ENCODE measurements at places on chromosomes 3 and 15. TPM values are rescaled to one million over a fixed set of nuclear protein-coding genes. Genes with fewer than 3 reads are reported as not detected.

- H3K27ac ChIP-seq: no peak overlapping the region
- H3K4me3 ChIP-seq: no peak overlapping the region
- no peaks in the 10 kb centered on the region for H3K27me3 ChIP-seq
- H3K36me3 ChIP-seq: peaks cover 16% of the 10 kb centered on the region
- H3K4me1 ChIP-seq: peaks cover 14% of the 10 kb centered on the region
These were observed 2.9 kb downstream of the CCNL1 start for GRCh38 chr3:157156837-157157635.

DNA sequence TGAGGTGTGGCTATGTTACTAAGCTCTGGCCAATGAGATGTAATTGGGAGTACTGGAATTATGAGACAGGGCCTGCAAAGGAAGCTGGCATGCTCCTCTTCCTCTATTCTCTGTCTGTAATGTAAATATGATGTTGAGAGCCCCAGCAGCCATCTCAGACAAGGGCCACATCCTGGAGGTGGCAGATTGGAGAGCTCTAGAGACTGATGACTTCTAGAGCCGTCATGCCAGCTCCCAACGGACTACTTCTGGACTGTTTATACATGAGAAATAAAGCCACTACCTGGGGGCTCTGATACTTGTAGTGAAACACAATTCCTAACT lies 19.7 kb downstream of the PLD1 start:
- H3K27ac ChIP-seq: no peak overlapping the region
- no peaks in the 10 kb centered on the region for H3K36me3 ChIP-seq
- no peaks in the 10 kb centered on the region for H3K27me3 ChIP-seq

Gene DNASE1L3
- 24.9 TPM for total RNA-seq

- H3K4me1 ChIP-seq: peaks cover 8% of the 10 kb centered on the region
- no peak for DNase-seq
- no peaks in the 10 kb centered on the region for H3K36me3 ChIP-seq
- no peaks in the 10 kb centered on the region for H3K27me3 ChIP-seq
- peak overlapping the region; percentile 10 for H3K4me3 ChIP-seq
These were observed 30.0 kb downstream of the MB21D2 start for GRCh38 chr3:192887701-192888100.

- no peaks in the 10 kb centered on the region for H3K36me3 ChIP-seq
- no peaks in the 10 kb centered on the region for H3K4me1 ChIP-seq
- no peak overlapping the region for H3K27ac ChIP-seq
These were observed 17.1 kb downstream of the ZBED2 start for GRCh38 chr3:111577798-111578685.

DNA sequence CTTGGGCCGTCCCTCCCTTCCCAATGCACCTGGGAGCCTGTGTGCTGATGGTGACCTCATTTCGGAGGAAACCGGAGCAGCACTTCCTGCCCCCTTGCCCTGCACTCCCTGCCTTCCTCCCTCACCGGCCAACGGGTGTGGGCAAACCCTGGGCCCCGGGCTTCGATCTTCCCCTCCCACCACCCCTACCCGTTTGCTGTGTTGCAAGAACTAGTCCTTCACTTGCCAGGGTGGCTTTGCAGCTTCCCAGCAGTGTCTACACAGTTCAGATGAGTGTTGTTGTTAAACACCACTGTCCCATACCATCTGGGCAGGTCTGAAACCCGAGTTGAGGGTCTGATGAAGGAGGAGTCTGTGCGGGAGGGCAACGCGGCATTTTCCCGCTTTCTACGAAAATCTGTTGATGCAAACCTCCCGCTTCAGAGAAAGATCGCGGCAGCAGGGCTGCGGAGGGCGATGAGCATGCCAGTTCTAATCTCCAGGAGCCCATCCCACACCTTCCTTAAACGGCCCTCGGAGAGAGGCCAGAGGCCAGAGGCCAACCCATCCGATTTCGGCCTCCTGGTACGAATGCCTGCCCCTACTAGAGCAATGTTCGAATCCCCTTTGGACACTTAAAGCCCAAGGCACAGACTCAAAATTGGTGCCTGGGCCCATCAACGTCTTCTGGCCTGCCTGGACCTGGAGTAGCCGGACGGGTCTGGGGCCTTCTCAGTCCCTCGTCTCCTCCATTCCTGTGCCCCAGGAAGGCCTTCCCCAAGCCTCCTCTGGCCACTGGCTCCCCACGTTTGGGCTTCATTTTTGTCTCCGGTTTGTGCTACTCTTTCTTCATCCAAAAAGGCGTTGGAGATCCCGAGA lies 35.7 kb upstream of the POLG start:
- H3K27ac ChIP-seq: no peak overlapping the region
- no peak overlapping the region for H3K4me3 ChIP-seq
- no peak for DNase-seq

GRCh38 chr3:98692787-98693473 lies 70.2 kb upstream of the ST3GAL6 start:
- no peak overlapping the region for H3K27ac ChIP-seq
- no peaks in the 10 kb centered on the region for H3K27me3 ChIP-seq
- DNase-seq: peak; percentile 13
- H3K4me1 ChIP-seq: no peaks in the 10 kb centered on the region
- H3K36me3 ChIP-seq: no peaks in the 10 kb centered on the region

DNA sequence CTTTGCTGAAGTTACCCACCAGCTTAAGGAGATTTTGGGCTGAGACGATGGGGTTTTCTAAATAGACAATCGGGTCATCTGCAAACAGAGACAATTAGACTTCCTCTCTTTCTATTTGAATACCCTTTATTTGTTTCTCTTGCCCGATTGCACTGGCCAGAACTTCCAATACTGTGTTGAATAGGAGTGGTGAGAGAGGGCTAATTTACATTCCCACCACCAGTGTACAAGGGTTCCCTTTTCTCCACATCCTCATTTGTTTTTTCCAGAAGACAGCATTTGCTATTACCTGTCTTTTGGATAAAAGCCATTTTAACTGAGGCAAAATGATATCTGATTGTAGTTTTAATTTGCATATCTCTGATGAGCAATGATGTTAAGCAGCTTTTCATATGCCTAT lies 329.9 kb upstream of the TPRG1 start:
- no peak overlapping the region for H3K4me3 ChIP-seq
- H3K27me3 ChIP-seq: no peaks in the 10 kb centered on the region
- no peaks in the 10 kb centered on the region for H3K4me1 ChIP-seq
- no peaks in the 10 kb centered on the region for H3K36me3 ChIP-seq
- no peak overlapping the region for H3K27ac ChIP-seq
- DNase-seq: no peak

GRCh38 chr3:126117212-126117611 lies 33.3 kb upstream of the SLC41A3 start:
- peaks cover 36% of the 10 kb centered on the region for H3K36me3 ChIP-seq
- no peak overlapping the region for H3K4me3 ChIP-seq
- H3K27ac ChIP-seq: no peak overlapping the region

DNA sequence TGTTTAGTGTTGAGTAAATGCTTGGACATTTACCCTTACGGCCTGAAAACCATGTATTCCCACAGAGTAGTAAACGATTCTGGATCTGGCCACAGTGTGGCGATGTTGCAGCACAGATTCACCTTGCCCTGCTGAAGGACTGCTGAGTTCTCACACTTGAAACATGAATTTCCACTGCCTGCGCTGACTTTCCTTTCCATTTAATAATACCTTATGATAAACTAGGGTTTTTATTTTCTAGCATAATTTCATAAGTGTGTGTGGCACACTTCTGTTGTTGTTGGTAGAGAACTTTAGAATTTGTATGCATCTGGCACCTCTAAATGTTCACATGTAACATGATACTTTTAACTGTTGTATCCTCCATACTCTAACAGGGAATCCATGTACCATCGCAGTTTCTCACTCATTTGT lies 53.9 kb downstream of the C3orf38 start:
- H3K36me3 ChIP-seq: no peaks in the 10 kb centered on the region
- peak; percentile 67 for DNase-seq
- H3K27me3 ChIP-seq: no peaks in the 10 kb centered on the region
- H3K4me1 ChIP-seq: no peaks in the 10 kb centered on the region

Gene PKM
- total RNA-seq: 1,124 TPM

GRCh38 chr3:5053021-5053831 lies 68.9 kb upstream of the ARL8B start:
- no peaks in the 10 kb centered on the region for H3K27me3 ChIP-seq
- no peak for DNase-seq
- H3K27ac ChIP-seq: no peak overlapping the region
- no peak overlapping the region for H3K4me3 ChIP-seq

GRCh38 chr15:95901271-95901670 lies 429.2 kb upstream of the NR2F2 start:
- DNase-seq: no peak
- H3K36me3 ChIP-seq: no peaks in the 10 kb centered on the region
- no peak overlapping the region for H3K27ac ChIP-seq
- no peaks in the 10 kb centered on the region for H3K27me3 ChIP-seq
- H3K4me1 ChIP-seq: peaks cover 6% of the 10 kb centered on the region

DNA sequence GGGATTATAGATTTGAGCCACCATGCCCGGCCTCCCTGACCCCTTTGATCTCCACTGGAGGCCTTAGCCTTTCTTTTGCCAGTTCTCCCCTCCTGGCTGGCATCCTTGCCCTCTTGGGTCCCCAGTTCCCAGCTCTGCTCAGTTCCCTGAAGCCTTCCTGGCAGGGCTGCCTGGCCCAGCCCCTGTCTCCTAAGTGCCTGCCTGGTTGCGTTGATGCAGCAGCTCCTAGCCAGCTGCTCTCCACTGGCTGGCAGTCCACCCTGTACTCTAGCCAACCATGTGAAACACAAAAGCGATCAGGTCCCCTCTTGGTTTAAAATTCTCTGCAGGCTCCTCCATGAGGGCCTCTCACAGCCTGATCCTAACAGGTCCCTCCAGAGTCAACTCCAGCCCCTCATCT lies 184.7 kb downstream of the RAB11A start:
- no peaks in the 10 kb centered on the region for H3K4me1 ChIP-seq
- no peak overlapping the region for H3K4me3 ChIP-seq
- no peaks in the 10 kb centered on the region for H3K27me3 ChIP-seq
- DNase-seq: no peak
- no peak overlapping the region for H3K27ac ChIP-seq

GRCh38 chr15:91385311-91385710 lies 285.3 kb downstream of the SV2B start:
- H3K4me3 ChIP-seq: no peak overlapping the region
- H3K27ac ChIP-seq: no peak overlapping the region
- H3K36me3 ChIP-seq: no peaks in the 10 kb centered on the region

DNA sequence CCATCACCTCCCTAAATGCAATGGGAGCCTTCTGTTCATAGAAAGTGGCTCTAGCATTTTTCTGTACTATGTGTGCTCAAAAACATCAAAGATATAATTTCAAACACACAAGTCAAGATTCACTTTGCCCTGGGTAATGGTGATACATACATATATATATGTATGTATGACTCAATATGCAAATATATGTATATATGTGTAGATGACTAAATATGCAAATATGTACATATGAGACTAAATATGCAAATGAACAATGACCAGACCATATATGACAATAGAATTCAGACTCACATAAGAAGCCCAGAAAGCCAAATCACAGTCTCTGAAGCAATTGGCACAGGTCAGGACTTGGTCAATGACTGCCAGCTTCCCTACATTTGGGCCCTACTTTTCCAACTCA lies 36.9 kb upstream of the SNRK start:
- H3K27ac ChIP-seq: no peak overlapping the region
- H3K4me3 ChIP-seq: no peak overlapping the region
- no peak for DNase-seq
- no peaks in the 10 kb centered on the region for H3K4me1 ChIP-seq
- no peaks in the 10 kb centered on the region for H3K36me3 ChIP-seq
- no peaks in the 10 kb centered on the region for H3K27me3 ChIP-seq

GRCh38 chr3:59809016-59809415 lies 759.2 kb upstream of the CFAP20DC start:
- no peaks in the 10 kb centered on the region for H3K36me3 ChIP-seq
- H3K27ac ChIP-seq: no peak overlapping the region
- DNase-seq: no peak
- no peaks in the 10 kb centered on the region for H3K27me3 ChIP-seq
- no peaks in the 10 kb centered on the region for H3K4me1 ChIP-seq
- no peak overlapping the region for H3K4me3 ChIP-seq

DNA sequence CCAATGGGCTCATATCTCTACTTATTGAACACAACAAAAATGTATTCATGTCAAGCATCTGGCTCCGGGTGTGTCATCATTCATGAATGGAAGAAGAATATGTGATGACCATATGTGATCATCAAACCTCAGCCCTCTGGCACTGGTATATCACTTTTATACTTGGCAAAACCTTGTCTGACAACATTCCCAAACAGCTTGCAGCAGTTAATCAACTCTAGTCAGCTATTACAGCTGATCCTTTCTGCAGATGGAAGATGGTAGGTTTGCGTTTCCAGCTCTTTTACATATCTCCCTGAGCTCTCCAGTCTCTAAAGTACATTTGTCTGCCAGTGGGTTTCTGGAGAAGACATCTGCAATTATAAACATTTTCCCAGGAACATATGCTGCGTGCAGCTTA lies 6.6 kb downstream of the PLSCR5 start:
- no peak overlapping the region for H3K27ac ChIP-seq
- no peak overlapping the region for H3K4me3 ChIP-seq
- DNase-seq: no peak
- H3K4me1 ChIP-seq: no peaks in the 10 kb centered on the region

Gene THPO
- 0.85 TPM for total RNA-seq

Gene RAMAC
- total RNA-seq: 20.3 TPM

DNA sequence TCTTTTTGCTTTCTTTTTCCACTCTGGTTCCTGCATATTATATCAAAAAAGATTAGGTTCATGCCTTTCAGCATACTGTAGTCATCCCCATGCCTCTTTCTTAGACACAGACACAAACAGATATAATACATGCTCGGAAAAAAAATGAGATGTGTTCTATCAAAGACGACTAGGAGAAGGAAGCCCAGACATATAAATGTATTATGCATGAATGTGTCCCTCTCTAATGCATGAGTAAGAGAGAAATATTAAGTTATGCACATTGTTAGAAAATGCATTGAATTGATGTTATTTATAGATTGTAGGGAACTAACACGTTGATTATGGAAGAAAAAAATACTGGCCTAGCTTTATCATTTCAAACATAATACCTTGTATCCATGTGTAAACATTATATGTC lies 252.4 kb upstream of the BCHE start:
- no peaks in the 10 kb centered on the region for H3K4me1 ChIP-seq
- H3K36me3 ChIP-seq: no peaks in the 10 kb centered on the region
- no peak overlapping the region for H3K4me3 ChIP-seq
- no peaks in the 10 kb centered on the region for H3K27me3 ChIP-seq

DNA sequence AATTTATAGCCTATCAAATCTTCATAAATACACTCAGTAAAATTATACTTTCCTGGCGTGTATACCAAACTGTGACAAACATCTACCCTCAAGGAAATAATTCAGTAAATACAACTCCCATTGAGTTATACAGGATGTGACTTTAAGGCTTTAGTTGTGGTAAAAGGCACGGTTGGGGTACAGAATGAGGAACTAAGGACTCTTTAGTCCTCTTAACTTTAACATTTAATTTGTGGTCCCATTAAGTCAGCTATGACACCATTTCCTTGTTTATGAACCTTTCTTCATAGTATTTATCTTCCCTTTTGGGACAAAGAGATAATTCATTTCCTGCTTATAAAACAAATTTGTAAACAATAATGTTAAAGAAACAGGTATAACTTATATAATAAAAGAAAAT lies 30.2 kb downstream of the IFT80 start:
- no peak overlapping the region for H3K4me3 ChIP-seq
- peaks cover 4% of the 10 kb centered on the region for H3K36me3 ChIP-seq
- H3K27me3 ChIP-seq: no peaks in the 10 kb centered on the region
- no peak for DNase-seq
